ENCODE measurements at places on chromosomes 12 and 14.
A peak's percentile ranks its signal among the peaks of the same experiment; 100 is the strongest.

DNA sequence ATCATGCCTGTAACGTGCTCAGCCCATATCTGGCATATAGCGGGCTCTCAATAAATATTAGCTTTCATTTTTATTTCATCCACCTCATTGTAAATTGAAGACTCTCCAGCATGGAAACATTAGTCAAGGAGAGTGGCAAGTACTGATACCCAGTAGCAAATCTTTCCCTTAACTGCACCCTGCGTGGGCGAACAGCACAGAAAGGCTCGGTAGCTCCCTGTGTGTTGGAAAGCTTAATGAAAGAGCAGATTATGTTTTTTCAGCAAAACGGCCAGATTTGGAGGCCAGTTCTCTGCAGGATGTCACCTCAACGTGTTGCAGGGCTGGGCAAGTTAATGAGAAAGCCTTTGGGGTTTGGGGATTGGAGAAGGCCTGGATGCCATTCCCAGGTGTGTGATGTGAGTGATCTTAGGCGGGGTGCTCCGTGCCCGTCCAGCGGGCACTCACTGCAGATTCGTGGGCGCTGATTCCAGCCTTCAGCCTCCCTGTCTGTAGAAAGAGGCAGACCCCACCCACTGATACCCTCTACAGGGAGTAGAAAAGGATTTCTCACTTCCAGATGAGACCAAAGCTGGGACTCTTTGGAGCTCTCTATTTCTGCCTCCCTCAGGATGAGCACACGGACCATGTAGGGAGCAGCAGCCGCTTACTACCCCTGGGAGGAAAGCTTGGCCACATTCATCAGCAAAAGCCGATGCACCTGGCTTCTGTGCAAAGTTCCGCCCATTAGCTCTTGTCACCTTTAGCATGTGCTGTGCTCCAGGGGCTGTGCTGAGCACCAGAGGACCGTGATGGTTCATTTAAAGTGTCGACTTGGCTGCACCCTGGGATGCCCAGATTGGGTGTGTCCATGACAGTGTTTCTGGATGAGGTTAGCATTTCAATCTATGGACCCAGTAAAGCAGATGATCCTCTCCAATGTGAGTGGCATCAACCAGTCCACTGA lies 29.1 kb downstream of the C14orf132 start:
- DNase-seq: no peak

- peak; percentile 61 for DNase-seq
These were observed 1.7 kb downstream of the MMP17 start for GRCh38 chr12:131829791-131830334.

GRCh38 chr12:47828976-47829482 lies 9.3 kb upstream of the HDAC7 start:
- peak; percentile 60 for DNase-seq

GRCh38 chr14:70093156-70093555 lies 95.6 kb downstream of the SLC8A3 start:
- DNase-seq: no peak

DNA sequence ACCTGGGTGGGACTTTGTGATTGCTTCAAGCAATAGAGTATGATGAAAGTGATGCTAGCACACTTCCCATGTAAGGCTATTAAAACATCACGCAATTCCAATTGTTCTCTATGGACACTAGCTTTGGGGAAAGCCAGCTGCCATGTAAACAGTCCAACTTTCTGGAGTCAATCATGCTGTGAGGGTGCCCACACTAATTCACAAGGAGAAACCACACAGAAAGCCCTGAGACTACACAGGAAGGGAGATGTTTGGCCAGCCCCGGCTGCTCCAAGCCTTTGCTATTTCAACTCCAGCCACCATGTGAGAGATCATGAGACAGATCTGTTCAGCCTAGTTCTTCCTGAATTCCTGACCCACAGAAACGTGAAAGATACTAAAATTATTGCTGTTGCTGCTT lies 96.3 kb downstream of the ST8SIA1 start:
- no peak for DNase-seq

- DNase-seq: no peak
These were observed 157.4 kb upstream of the HMGA2 start for GRCh38 chr12:65666876-65667275.

- DNase-seq: no peak
These were observed 65.5 kb downstream of the KSR2 start for GRCh38 chr12:117903110-117903840.

GRCh38 chr12:119301379-119301778 lies 33.1 kb upstream of the CCDC60 start:
- no peak for DNase-seq

- no peak for DNase-seq
These were observed 77.8 kb downstream of the SMOC1 start for GRCh38 chr14:69956970-69957369.

DNA sequence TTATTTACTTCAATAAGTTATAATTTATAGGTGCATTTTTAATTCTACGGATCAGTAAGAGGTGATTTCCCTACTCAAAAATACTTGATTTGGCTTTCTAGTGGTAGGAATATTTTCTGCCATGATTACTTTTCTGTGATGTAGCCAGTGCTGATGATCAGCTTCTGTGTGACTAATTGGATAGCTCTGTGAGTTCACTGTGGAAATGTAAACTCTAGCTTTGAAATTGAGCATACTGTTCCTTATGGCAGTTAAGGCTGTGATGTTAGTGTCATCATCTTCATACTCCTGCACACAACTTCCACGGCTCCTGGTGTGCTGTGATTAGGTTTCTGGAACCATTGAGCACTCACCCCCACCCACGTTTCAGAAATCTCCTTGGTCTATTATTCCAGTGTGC lies 48.2 kb downstream of the PLEKHA5 start:
- DNase-seq: no peak

DNA sequence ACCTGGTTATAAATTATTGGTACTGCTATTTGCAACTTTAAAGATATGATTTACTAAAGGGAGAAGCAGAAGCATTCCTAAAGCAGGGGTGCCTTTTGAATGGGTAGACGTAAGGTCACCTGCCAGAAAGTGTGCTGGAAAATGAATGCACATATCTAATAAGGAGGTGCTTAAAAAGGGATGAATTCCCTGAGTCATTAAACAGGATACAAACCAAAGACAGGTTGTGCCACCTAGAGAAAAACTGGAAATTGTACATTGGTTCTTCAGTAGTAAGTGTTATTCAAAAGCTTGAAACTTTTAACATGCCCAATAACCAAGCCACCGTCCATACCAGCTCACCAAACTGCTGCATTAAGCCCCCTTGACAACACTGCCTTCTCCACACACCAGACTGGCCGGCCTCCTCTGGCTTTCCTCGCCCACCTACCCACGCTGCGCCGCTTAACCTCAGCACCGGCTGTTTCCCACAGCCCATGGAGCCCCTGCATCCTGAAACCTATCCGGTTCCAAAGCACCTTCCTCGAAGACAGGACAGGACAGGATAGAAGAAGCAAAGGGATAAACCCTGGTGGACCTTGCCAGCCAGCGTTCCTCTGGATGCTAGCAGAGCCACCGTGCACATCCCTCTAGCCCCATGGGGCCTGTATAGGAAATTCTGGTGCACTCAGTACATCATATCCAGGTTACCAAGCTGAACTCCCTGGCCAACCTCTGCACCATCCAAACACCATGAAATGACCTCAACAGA lies 201.5 kb upstream of the CAND1 start:
- no peak for DNase-seq

DNA sequence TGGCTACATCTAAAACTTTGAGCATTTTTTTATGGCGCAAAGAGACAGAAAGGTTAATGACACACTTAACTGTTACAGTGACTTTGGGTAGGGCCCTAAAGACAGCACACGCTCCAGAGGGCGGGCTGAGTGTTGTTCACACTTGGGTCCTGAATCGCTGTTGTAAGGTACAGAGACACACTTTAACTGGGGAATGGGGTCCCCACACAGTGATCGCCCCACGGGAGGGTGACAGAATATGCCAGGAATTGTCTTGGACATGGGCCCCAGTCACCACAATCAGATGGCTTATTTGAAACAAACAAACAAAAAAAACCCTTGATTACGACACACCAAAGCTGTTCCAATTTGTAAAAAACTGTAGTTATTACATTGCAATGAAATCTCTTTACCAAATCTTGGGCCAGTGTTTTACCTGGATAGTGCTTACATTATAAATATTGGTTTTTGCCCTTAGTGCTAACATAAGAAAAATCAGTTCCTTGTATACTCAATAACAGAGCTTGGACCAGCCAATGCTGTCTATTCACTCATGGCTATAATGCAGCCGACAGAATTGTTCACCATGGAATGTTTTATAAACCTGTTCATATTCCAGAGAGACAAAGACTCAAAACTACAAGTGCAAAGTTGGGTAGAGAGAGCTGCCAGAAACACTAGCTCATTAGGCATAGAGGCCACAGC lies 28.3 kb downstream of the KCTD10 start:
- no peak for DNase-seq

GRCh38 chr14:61202124-61202523 lies 79.0 kb downstream of the TMEM30B start:
- DNase-seq: no peak

- no peak for DNase-seq
These were observed 38.9 kb upstream of the LIMA1 start for GRCh38 chr12:50322206-50322605.

DNA sequence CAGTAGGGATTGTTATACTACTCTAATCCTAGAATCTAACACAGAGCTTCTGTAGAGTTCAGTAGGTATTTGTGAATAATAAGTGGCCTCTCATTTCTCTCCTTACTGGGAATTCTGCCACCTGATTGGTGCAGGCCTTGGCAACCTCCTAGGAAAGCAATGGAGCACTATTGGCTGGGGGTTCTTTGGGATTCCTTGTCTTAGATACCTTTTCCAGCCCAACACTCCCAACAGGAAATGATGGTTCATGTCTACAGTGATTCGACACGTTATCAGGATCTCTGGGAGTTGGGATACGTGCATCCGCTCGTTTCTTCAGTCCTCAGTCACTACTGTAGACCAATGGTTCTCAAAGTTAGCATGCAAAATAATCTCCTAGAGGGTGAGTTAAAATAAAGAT lies 67.4 kb downstream of the ELK3 start:
- no peak for DNase-seq

- no peak for DNase-seq
These were observed 560.0 kb downstream of the SNAPC1 start for GRCh38 chr14:62322216-62322615.

DNA sequence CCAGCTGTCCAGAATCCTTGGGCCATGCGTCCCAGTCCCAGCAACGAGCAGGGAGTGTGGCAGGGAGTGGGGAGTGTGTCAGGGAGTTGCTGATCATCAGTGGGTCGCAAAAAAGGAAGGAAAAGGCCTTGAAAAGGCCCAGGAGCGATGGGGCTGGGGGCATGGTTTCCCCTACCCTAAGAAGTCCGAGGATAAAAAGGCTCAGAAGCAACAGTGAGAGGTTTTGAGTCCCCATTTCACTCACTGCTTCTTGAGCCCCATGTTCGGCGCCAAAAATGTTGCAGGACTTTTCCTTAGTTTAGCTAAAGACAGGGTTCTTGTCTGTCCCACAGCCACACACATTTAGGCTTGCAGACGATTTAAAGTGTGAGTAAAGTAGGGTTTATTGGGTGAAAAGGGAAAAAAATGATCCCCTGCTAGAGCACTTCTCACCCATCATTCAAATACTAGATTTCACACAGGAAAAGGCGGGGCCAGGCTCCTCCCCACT lies 189.5 kb downstream of the KCNC2 start:
- no peak for DNase-seq

DNA sequence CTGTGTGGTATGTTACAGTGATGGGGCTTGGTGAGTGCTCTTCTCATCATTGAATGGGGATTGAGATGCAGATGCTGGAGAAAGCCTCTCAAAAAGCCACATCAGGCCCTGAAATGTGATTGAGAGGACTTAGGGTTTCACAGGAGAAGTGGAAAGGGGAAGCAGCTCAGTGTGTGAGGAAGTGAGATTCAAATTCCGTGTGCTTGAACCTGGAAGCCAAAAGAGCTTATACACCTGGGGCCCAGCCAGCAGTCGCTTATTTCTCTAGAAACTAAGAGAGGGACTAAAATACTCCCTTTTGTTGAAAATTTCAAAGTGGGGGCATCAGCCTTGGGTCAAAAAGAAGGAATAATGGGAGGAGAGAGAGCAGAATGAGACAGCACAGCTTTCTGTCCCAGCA lies 39.1 kb upstream of the GZMB start:
- DNase-seq: no peak

- DNase-seq: no peak
These were observed 24.7 kb upstream of the MAP1LC3B2 start for GRCh38 chr12:116534311-116535121.

DNA sequence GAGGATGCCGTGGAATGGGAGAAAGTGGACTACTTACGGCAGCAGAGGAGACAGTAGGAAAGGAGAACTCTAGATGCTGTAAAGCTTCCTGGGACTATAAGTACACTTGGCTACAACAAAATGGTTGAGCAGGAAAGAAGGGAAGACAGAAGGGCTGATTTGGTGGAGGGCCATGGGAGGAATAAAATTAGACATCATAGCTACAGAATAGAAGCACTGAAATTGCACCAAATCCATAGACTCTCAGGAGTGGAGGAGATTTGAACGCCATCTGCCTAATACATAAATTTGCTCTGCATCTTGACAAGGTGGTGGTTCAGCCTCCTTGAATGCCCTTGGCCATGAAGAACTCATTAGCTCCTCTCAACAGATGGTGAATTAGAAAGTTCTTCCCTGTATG lies 16.3 kb upstream of the DCP1B start:
- DNase-seq: no peak

- no peak for DNase-seq
These were observed 292.9 kb upstream of the GRIP1 start for GRCh38 chr12:66971816-66972215.

DNA sequence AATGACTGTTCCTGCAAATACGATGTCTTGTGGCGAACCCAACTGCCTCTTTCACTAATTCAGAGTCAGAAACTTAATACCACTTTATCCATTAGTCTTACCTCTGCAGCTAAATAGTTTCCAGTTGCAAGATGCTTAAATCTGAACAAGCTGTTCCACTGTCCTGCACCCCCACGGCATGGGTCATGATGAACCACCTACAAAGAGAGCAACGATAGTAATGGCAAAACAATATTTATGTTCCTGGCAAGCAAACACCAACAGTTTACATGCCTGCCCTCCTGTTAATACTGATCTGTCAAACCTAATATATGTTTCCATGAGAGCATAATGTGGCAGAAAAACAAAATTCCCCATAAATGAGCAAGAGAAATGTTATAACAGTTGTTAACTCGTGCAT lies 121.9 kb downstream of the ITPR2 start:
- no peak for DNase-seq

- DNase-seq: no peak
These were observed 54.4 kb upstream of the KRR1 start for GRCh38 chr12:75565795-75566194.

GRCh38 chr12:47207829-47208248 lies 128.1 kb upstream of the AMIGO2 start:
- no peak for DNase-seq

GRCh38 chr14:60848066-60848465 lies 113.5 kb downstream of the MNAT1 start:
- no peak for DNase-seq

GRCh38 chr12:9991876-9992275 lies 7.0 kb downstream of the CLEC1B start:
- DNase-seq: no peak

DNA sequence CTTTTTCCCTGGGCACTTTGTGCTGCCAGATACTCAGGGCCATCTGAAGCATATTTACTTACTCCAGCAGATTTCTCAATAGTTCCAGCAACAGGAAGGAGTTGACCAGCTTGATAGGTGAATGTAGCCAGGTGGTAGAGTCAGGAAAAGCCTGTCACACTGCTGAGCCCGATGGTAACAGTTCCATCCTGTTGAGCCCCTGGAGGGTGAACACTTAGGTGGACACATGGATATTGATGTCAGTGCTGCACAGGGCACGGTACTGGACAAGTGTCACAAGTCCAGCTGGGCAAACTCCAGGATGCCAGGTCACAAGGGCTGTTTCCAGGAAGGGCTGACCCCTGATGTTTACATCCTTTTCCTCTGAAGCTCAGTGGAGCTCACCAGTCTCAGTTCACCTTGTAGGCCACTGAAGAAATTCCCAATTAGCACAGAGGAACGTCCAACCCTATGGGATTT lies 2.3 kb upstream of the SMOC1 start:
- no peak for DNase-seq

Data from activated effector memory CD4-positive, alpha-beta T cell treated with anti-CD3 and anti-CD28 coated beads, Interleukin-2, amount 50 U/mL, for 16 hours (primary cell).